HFFc6 (cell line): ENCODE measurements at places on chromosomes 12 and 14. TPM values are rescaled to one million over a fixed set of nuclear protein-coding genes. Genes with fewer than 3 reads are reported as not detected.

ASIC1 gene
- total RNA-seq: 1.7 to 2.4 TPM (median 2.3 TPM) in 3 replicates

DNA sequence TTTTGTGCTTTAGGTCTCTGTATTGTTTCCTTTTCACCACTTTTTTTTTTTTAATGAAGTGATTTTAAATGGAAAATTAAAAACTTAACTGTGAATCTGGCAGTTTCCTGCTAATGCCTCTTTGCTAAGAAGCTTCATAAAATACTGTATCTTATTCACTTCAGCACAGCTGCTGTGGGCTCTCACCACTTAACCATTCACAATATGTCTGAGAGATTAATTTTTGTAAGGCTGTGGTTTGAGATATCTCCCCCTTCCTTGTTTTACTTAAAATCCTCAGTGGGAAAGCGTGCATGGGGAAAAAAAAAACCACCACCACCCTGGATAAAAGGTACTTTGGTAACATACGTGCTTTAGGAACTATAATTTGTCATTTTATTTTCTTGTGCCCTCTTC is 115.9 kb downstream of the ETV6 start:
- peaks cover 17% of the 10 kb centered on the region for H3K36me3 ChIP-seq
- DNase-seq: no peak
- H3K27me3 ChIP-seq: no peaks in the 10 kb centered on the region
- H3K4me3 ChIP-seq: peak overlapping the region; percentile 65; the same call in 1 of the 2 replicates
- peaks cover 59% of the 10 kb centered on the region for H3K4me1 ChIP-seq

DNA sequence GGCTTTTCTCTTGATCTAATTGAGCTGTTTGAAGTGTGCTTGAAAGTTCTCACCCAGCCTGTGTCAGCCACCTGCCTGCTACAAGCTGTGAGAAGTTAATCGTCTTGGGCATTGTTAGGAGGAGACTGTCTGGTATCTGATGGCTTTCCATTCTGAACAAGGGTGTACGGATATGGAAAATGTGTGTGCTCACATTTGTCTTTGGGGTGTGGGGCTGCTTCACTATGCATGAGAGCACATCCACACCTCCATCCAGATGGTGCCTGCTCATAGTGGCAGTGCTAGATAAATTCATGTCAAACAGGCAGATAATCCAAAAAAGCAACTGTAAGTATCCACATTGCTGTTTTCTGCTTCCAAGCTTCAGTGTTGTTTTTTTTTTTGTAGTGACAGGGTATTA is 462.2 kb downstream of the DIO2 start:
- no peaks in the 10 kb centered on the region for H3K4me1 ChIP-seq
- DNase-seq: no peak
- no peak overlapping the region for H3K27ac ChIP-seq
- no peaks in the 10 kb centered on the region; the same call in 1 of the 2 replicates for H3K27me3 ChIP-seq
- H3K4me3 ChIP-seq: no peak overlapping the region
- H3K36me3 ChIP-seq: no peaks in the 10 kb centered on the region

DNA sequence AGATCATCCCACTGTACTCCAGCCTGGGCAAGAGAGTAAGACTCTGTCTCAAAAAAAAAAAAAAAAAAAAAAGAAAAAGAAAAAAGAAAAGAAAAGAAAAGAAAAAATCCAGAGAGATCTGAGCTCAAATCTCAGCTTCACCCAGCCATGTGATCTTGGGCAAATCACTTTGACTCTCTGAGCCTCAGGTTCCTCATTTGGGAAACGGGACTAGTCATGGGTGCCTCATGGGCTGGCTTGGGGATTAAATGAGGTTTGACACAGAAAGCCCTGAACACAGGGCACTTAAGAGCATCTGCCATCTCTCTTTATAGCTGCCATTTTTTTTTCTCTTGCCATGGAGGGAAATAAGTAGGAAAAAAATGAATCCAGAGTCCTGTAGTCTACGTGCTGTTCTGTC is 86.2 kb upstream of the MYL2 start:
- no peaks in the 10 kb centered on the region for H3K36me3 ChIP-seq
- H3K27me3 ChIP-seq: peaks cover 19% of the 10 kb centered on the region
- H3K4me1 ChIP-seq: no peaks in the 10 kb centered on the region
- no peak overlapping the region for H3K27ac ChIP-seq
- no peak for DNase-seq
